ENCODE measurements at places on chromosomes 2 and 18.

GRCh38 chr18:10497206-10497749 is 28.5 kb upstream of the NAPG start:
- no peak for DNase-seq

- DNase-seq: peak; percentile 65
These were observed 17.0 kb downstream of the VRK2 start for GRCh38 chr2:58063641-58064040.

DNA sequence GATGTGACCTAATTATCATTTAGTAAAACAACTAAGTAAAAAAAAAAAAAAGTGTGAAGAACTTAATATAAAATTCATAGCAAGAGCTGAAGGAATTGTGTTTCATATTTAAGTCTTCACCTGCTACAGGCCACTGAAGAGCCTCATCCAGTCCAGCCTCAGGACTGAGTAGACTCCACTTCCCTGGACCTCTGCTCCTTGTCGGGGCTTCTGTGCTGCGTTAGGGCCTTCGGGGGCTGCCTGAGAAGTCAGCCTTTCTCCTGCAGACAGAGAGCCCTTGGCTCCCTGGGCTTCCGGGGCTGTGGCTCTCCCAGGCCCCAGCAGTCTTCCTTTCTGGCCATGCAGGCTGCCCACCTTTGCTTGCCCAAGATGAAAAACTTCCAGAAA is 95.5 kb downstream of the MTCL1 start:
- DNase-seq: peak; percentile 73

- DNase-seq: no peak
These were observed 122.9 kb upstream of the KLF7 start for GRCh38 chr2:207288628-207289027.

DNA sequence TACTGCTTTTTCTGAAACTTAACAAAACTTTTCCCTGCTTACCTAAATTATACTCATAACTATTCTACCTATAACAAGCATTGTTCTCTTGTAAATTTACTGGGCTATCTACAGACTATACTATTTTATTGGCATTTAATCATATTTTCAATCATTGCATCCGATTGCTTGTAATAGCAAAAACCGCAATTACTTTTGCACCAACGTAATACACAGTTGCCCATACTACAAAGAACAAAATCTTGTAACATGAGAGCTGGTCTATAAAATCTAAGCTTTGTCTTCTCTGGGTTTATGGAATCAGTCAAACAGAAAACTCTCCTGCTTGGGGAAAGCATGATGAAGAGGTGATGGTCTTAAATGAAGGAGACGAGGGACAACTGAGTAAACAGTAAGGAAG is 463.4 kb upstream of the ST6GAL2 start:
- DNase-seq: no peak
